H7 (cell line): ENCODE measurements at places on chromosomes 16 and 17.
A peak's percentile ranks its signal among the peaks of the same experiment; 100 is the strongest.

DNA sequence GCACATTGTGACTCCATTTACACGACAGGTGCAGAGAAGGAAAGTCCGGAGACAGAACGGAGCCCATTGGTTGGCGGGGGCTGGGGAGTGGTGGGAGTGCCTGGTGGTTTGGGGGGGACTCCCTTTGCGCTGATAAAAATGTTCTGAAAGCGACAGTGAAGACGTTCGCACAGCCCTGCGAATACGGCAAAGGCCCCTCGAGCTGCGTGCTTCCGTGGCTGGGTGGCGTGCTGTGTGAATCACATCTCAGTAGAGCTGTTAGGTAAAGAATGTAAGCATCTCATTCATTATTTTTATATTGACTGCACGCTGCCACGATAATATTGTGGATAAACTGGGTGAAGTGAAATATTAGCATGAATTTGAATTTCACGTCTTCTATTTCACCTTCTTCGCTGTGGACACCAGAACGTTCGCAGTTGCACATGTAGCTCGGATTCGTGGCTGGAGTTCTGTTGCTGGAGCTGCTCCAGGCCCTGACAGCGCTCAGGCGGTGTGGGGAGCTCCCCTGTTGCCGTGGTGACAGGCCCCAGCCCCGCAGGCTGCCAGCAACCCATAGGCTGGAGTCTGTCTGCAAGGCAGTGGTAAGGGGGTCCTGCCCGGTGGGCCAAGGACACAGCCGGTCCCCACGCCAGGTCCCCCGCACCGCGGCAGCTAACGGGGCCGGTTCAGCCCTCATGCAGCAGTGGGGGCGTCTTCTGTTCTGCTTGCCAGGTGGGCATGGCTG, 44.6 kb downstream of the SOX8 start:
- DNase-seq = no peak

- no peak for DNase-seq
These were observed 88.9 kb downstream of the IRX5 start for GRCh38 chr16:55019419-55020131.

DNA sequence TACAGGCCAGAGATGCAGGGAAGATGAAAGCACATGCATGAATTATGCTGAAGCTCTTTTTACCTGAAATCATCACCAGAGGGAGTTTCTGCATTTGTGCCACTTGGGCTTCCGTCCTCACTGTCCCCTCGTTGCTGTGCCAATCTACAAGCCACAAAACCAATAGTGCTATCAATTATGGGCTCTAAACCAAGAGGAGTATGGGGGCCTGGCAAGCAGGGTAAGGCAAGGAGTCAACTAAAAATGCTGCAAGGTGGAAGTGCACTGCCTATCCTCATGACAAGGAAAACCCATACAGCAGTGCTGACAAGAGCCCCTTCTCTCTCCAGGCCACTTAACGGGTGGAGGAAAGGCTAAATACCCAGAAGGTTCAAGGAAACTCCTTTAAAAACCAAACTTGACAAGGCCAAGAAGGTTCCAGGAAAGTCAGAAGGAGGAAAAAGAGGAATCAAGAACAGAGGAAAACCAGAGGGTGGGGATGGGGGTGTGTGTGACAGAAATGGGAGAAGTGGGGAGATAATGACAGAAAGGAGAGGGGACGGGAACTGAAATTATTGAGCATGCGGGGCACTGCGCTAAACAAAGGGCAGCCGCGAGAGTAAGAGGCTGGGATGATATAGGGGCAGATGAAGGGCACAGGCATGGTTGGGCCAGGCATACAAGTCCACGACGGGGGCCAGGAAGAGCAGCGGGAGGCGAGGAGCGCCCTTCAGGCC, 674 bp downstream of the C17orf75 start:
- no peak for DNase-seq

GRCh38 chr17:59439741-59440211, 108.3 kb downstream of the YPEL2 start:
- no peak for DNase-seq

- no peak for DNase-seq
These were observed 45.9 kb downstream of the TMEM114 start for GRCh38 chr16:8544406-8544805.

DNA sequence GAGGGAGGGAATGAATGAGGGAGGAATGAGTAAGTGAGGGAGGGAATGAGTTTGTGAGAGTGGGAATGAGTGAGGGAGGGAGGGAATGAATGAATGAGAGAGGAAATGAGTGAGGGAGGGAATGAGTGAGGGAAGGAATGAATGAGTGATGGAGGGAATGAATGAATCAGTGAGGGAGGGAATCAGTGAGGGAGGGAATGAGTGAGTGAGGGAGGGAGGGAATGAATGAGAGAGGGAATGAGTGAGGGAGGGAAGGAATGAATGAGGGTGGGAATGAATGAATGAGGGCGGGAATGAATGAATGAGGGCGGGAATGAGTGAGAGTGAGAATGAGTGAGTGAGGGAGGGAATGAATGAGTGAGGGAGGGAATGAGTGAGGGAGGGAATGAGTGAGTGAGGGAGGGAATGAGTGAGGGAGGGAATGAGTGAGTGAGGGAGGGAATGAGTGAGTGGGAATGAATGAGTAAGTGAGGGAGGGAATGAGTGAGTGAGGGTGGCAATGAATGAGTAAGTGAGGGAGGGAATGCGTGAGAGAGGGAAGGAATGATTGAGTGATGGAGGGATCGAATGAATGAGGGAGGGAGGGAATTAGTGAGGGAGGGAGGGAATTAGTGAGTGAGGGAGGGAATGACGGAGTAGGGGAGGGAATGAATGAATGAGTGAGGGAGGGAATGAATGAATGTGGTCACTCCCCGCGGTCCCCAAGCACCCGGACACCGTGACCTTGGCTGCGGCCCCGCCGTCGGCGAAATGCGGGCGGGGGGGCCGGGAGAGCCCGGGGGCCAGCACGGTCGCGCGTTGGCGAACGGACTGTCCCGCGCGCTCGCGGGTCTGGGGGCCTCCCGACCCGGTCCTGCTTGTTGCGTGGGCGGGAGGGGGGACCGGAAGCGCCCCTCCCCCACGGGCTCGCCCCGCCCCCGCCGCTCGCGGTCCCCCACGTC, 1.1 kb upstream of the UBE2I start:
- no peak for DNase-seq

DNA sequence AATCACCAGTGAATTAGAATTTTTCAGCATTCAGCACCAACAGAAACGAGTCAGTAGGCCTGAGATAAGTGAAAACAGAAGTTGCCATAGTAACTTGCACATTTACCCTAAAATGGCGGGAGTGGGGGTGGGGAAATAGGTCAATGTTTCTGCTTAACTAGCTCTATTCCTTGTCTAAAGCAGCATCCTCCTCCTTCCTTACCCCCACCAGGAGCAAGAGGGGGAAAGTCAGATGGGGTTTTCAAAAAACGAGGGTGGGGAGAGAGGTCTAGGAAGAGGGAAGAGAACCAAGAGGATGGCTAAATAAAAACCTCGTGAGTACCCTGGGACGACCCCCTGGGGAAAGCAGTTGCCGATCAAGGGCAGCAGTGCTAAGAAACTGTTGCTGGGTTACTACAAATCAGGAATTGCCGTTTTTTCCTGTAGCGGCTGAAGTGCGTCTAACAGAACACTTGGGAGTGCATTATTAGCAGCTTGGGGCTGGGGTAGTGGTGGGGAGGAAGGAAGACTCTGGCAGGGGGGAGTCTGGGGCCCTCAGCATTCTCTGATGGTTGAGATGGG, 34.4 kb upstream of the MNT start:
- peak; percentile 74 for DNase-seq

DNA sequence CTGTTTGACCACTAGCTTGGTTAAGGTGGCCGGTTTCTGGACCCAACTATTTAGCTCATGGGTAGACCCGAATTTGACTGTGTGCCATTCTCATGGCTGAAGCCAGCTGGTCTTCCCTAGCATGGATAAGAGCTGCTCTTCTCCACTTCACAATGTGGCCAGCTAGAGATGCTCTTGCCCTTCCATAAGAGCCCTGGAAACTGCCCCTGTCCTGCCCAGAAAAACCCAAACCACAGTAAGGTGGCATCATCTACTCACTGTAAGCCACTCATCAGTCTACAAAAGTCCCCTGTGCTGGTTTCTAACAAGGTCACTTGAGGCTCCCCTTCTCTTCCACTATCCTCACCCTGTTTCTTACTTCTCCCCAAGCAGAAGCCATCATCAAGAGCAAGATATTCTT, 165.1 kb downstream of the HS3ST2 start:
- DNase-seq = no peak

- DNase-seq = no peak
These were observed 689.7 kb upstream of the SOX9 start for GRCh38 chr17:71431146-71431545.

DNA sequence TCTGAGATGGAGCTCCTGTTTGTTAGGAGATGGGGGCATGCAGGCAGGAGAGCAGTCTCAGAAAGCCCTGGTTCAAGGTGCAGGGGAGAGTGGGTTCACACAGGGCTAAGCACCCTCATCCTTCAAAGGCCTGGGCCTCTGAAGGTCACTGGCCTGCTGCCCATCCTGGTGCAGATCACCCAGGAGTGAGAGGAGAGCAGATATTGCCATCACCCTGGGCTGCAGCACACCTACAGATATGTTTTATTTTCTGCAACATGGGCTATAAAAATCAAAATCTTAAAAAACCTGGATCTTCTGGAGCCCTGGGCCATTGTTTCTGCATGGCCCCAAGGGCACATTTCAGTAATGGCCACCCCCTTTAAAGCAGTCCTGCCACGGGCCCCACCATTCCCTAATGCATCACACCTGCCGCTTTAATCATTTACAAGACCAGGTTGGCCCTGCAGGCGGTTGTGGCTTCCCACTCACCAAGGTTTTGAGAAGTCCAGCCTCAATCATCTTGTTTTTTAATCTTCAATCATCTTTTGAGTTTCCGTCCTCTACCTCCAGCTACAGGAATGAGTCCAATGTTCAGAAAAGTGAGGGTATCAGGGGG, 20.4 kb upstream of the NUP93 start:
- DNase-seq = no peak

- DNase-seq = peak; percentile 11
These were observed 80.4 kb downstream of the EFCAB5 start for GRCh38 chr17:30021708-30022317.

- no peak for DNase-seq
These were observed 11.2 kb downstream of the EPN2 start for GRCh38 chr17:19248151-19248927.

DNA sequence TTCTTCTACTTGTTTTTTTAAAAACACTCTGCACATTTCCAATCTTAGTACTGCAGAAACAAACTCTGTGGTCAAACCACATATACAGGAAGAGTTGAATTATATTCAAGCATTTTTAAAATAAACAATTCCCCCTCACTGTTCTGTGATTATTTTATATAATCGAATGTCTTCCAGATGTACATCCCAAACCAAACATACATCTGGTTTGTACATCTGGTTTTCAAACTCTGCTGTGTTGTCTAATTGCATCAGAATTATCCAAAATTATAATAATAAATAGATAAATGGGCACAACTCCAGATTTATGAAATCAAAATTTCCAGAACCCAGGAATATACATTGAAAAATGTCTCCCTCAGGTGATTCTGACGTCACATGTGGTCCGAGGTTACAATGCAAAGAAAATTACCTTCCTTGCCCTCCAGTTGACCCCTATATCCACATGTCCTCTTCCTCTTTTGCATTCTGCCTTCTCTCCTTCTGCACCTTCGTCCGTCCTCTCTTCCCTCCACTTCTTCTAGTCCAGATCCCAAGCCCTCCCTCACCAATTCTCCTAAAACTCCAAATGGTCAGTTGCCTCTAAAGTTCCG, 13.3 kb upstream of the CCDC144A start:
- no peak for DNase-seq

DNA sequence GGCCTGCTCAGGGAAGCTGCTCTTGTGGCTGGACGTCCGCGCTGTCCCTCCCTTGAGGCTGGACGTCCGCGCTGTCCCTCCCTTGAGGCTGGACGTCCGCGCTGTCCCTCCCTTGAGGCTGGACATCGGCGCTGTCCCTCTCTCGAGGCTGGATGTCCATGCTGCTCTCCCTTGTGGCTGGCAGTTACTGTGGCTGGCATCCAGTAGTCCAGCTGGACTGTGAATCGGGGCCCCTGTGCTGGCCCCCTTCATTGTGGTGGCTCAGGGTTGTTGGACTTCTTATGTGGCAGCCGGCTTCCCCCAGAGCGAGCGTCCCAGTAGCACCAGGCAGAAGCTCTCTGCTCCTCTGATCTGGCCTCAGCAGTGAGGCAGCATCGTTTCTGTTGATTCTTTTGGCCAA, 141.5 kb downstream of the IRF8 start:
- DNase-seq = no peak

DNA sequence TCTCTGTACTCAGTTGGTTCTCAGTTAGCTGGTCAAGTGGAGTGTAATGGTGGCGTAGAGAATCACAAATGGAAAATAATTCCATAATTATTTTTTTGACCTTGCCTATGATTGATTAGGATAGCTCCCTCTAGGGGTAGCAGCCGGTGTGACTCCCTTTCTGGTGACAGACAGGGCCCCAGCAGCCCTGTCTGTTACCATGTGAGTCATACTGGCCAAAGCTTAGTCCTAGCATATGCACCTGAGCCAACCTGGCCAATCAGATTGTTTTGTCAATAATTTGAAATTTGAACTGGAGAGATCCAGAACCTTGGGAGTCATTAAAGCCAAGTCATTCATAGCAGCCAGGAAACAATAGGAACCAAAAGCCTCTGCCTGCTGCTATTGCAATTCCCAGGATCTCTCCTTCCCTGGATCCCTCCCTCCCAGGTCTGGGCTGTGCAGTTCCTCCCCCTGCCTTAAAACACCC, 5.6 kb downstream of the PNPO start:
- DNase-seq = peak; percentile 91

- no peak for DNase-seq
These were observed 57.6 kb upstream of the B4GALNT2 start for GRCh38 chr17:49074851-49075540.

DNA sequence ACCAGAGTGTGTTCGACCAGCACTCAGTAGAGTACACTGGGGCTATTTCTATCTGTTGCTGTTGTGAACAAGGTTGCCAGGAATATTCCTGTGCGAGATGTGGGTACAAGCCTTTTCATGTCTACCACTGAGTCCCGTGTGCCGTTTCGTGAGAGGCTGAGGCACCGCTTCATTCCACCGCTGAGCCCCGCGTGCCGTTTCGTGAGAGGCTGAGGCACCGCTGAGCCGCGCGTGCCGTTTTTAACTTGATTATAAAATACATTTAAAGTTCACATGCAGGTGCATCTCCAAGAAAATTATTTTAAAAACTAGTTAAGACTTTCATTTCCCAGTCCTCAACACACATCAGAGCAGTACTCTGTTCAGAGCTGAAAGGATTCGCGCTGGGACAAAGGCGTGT, 78.7 kb upstream of the ZNF750 start:
- DNase-seq = no peak
